Activated T-cell treated with anti-CD3 and anti-CD28 coated beads, Interleukin-2, amount 50 U/mL, for 72 hours (primary cell): ENCODE measurements at places on chromosomes 7 and 10. TPM values are rescaled to one million over a fixed set of nuclear protein-coding genes. Genes with fewer than 3 reads are reported as not detected.

The AGAP3 gene
- total RNA-seq: 28.4 TPM

The BAG3 gene
- total RNA-seq: 22.1 TPM

The ZNF804B gene
- not detected for total RNA-seq

The HOXA13 gene
- total RNA-seq: not detected

The CSGALNACT2 gene
- 55.2 TPM for total RNA-seq

The KIAA1549 gene
- 0.93 TPM for total RNA-seq

The SLC18A3 gene
- total RNA-seq: not detected

The MDFIC gene
- total RNA-seq: 65.2 TPM

The CCNY gene
- 78.6 TPM for total RNA-seq
